Effector memory CD4-positive, alpha-beta T cell (primary cell): ENCODE measurements at places on chromosomes 1 and 21.

- no peak for DNase-seq
These were observed 37.2 kb downstream of the ZFYVE9 start for GRCh38 chr1:52179073-52179472.

DNA sequence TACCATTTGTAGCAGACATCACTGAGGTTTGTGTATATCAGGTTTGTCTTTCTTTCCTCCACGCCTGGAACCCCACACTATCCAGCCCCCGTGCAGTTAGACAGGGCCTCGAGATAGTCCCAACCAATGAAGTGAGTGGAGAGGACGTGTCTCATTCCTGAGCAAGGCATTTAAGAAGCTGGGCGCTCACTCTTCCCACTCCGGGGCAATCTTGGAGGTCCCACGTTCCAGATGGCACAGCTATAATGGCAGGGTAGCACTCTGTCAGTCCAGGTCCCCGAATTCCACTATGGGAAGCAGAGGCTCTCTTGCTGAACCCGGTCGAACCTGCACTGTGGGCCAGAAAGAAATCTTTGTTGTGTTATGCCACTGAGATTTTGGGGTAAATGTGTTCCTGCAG lies 57.3 kb upstream of the CSF3R start:
- no peak for DNase-seq

- no peak for DNase-seq
These were observed 141.4 kb downstream of the LHX8 start for GRCh38 chr1:75275631-75276030.

GRCh38 chr1:226558036-226558650 lies 9.6 kb downstream of the STUM start:
- DNase-seq = no peak

- DNase-seq = no peak
These were observed 3.4 kb downstream of the CBR1 start for GRCh38 chr21:36073181-36073580.

- no peak for DNase-seq
These were observed 53.9 kb upstream of the SAMD13 start for GRCh38 chr1:84247425-84248220.

GRCh38 chr1:149849947-149850360 lies 49.4 kb upstream of the BOLA1 start:
- DNase-seq = no peak

DNA sequence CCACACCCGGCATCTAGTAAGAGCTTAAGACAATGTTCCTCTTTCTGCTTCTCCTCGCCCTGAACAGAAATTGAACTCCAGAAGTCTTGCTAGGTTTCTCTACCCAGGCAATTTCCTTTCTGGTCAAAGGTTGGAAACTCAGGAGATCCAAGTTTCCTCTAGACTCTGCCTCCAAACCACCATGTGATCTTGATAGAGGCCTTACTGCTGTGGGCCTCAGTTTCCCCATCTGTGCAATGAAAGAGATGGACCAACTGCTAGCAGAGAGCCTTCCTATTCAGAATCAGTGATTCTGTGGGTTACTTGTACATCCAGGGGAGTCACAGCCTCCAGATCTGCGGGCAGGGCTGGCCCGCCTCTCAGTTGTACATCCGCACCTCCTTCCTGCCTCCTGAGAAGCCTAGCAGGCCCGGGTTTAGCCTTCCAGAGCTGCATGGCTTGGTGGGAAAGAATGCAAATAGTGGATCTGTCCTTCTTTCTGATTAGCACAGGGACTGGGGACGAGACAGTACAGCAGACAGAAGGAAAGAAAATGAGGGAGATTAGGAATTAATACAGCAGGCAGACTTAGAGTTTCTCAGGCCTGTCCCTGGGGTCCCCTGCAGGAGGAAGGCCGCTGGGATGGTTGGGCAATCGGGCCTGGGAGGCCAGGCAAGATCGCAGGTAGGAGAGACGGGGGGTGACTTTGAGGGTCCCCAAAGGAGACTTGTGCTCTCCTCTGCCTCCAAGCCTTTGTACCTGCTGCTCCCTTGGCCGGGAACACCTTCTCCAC lies 83.9 kb downstream of the PAX7 start:
- DNase-seq = no peak

DNA sequence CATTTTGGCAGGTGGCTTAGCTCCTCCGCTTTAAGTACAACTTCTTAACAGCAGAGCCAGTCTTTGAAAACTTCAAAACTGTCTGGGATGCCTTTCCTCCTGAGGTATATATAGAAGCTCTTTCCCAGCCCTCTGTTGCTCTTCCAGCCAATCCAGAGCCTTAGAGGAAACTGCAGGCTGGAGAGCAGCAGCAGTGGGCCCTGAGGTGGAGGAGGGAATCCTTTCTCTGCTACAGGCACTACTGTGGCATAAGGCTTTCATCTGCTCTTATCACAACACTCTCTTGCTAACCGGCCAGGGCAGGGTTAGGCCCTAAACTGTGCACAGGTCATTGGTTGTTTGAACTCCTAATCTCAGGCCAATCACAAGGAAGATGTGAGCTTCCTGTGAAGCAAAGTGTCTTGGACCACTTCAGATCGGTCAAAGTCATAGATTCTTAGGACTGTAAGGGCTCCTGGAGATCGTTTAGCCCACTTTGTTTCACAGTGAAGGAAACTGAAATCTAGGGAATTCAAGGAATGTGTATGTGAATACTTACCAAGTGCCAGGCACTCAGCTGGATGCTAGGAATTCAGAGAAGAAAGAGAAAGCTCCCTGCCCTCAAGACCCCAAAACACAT lies at the start of gene RGS5:
RGS5 (minus strand) TSS at position 84 of the 619 bp plus-strand sequence; CDS start at position 3, 81 bp downstream.
- no peak for DNase-seq

GRCh38 chr21:44301961-44302406 lies 2.1 kb downstream of the PFKL start:
- no peak for DNase-seq
